GF-D8 (cell line): ENCODE measurements at places on chromosomes 11 and 22.

- DNase-seq: no peak
Observed at GRCh38 chr11:131121426-131122333, 205.4 kb upstream of the SNX19 start.

DNA sequence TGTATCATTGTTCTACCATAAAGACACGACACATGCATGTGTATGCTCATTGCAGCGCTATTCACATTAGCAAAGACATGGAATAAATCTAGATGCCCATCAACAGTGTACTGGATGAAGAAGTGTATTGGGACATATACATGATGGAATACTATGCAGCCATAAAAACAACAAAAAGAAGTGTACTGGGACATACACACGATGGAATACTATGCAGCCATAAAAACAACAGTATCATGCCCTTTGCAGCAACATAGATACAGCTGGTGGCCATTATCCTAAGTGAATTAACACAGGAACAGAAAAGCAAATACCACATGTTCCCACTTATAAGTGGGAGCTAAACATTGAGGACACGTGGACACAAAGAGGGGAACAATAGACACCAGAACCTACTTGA is 22.7 kb downstream of the ARL14EP start:
- DNase-seq: no peak

DNA sequence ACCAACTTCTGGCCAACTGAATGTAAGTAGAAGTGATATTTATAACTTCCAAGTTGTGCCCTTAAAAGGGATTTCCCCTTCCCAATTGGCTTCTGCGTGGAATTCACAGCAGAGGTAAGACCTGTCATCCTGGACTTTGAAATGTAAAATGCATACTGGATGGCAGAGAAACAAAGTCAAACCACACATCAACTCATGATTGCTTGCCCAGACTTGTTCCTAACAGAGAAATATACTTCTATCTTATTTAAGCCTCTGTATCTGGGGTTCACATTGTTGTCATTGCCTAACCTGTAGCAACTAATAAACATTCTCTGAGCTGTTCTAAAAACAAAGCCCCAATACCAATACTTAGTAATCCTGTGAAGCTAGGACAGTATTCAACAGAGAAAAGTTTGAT is 6.2 kb downstream of the ME3 start:
- DNase-seq: no peak

GRCh38 chr11:92061456-92062062 is 163.1 kb upstream of the FAT3 start:
- DNase-seq: no peak

- DNase-seq: no peak
Observed at GRCh38 chr11:2567026-2567671, 122.3 kb downstream of the KCNQ1 start.

GRCh38 chr22:44182588-44183286 is 2.0 kb downstream of the PARVG start:
- peak; percentile 85 for DNase-seq

DNA sequence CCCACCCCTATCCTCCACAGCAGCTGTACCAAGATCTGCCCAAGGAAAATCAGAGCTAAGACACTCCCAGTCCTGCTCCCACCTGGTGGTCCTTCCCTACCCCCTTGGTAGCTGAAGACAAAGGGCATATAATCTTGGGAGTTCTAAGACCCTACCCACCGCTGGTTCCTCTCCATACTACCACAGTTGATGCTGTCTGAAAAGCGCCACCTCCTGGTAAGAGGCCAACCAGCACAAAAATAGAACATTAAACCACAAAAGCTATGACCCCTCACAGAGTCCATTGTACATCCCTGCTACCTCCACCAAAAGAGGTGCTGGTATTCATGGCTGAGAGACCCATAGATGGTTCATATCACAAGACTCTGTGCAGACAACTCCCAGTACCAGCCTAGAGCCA is 161.5 kb upstream of the ARHGAP42 start:
- no peak for DNase-seq

DNA sequence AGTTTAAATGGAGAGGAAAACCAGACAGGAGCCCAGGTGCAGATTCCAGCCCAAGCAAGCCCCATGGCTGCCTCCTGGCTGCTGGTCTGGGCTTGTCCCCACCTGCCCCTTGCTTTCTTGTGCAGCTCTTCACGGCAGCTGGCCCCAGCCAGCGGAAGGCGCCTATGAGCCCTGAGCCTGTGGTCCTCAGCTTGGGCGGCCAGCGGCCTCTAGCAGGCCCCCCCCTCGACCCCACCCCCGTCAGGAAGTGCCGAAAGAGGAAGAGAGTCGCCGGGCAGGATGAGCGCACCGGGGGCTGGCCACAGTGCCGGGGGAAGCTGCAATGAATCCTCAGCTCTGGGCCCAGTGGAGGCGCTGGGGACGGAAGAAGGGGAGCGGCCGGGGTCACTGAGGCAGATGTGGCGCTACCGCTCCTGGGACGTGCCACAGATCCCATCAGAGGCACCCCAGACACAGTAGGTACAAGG is 2.1 kb upstream of the DGKZ start:
- DNase-seq: peak; percentile 57
